ENCODE measurements at places on chromosomes 13 and 19. TPM values are rescaled to one million over a fixed set of nuclear protein-coding genes. Genes with fewer than 3 reads are reported as not detected.

Gene PRX
- 9.2 TPM for total RNA-seq

Gene GAPDHS
- total RNA-seq: not detected

DNA sequence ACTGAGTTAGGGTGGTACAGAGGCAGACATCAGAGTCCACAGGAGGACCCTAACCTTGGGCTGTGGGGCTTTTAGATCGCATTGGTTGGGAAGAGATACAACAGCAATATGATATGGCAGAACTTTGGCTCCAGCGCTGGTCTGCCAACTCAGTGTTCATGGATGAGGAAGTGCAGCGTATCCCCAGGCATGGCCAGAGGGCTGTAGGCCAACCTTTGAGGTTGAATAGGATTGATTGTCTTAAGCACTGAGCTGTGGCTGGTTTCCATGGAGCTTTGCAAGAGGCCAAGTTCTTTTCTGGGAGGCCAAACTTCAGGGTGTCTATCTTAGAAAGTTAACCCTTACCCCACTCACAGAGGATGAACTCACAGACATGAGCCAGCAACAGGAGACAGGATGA, 144.1 kb upstream of the TMTC4 start:
- DNase-seq: no peak

DNA sequence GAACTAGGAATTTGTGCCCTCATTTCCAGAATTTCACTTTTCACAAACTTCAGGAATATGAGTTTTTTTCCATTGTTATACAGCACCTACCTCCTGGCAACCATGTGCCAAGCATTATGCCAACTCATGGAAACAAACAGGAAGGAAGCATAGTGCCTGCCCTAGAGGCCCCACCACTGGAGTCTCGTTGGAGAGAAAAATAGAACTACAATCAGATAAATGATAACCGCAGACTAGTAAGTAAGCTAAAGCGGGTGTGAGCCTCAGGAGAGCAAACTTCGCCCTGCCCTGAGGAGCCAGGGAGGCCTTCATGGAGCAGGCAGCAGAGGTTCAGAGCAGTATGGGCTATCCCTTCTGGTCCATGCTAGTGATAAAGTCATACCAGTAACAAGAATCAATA, 75.9 kb downstream of the FRY start:
- DNase-seq: no peak

Gene ZNF560
- 2.4 TPM for total RNA-seq

Gene SIGLEC11
- total RNA-seq: not detected

DNA sequence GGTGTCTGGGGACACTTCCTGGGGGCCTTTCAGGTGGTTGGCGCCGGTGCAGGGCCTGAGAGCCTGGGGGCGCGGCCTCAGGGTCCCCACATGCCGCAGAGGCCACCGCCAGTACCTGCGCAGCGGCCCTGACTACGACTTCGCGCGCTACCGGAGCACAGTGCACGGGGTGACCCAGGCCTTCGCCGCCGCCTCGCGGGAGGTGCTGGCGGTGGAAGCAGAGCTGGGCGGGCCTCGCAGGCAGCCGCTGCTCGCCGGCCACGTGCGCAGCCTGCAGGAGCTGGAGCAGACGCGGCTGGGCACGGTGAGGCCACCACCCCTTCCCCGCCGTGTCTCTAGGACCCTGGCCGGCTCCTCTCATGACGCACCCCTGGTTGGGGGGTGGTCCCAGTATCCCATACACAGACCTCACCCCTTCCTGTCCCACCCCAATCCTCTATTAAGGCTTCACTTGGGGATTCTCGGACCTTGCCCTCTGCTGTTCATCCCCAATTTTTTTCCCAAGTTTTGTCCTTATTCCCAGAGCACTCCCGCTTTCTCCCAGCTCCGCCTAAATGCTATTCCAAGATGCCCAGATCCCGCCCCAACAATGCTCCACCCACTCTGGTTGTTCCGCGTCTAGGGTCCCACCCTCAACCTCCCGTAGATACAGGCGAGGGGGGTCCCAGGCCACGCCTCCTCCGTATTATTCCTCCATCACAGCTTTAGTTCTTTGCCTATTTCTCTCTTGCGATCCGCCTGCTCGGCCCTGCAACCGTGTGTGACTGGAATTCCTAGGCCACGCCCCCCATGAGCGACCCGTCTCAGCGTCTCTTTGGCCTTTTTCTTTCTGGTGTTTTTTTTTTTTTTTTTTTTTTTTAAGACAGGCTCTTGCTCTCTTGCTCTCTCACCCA, 1.0 kb downstream of the REX1BD start:
- peak; percentile 70 for DNase-seq

Gene GPR12
- total RNA-seq: not detected

DNA sequence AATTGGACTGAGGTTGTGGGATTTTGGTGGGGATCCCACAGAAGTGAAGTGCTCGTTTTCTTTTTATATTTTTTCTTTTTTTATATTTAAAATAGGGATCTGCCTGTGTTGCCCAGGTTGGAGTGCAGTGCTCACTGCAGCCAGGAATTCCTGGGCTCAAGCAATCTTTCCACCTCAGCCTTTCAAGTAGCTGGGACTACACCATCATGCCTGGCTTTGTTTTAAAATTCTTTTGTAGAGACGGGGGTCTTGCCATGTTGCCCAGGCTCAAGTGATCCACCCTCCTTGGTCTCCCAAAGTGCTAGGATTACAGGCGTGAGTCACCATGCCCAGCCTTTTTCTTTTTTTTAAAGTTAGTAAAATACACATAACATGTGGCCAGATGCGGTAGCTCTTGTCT, 20.6 kb downstream of the CRTC1 start:
- no peak for DNase-seq

Gene KLC3
- total RNA-seq: 30.7 TPM

Gene ARHGAP45
- total RNA-seq: 20.2 TPM

DNA sequence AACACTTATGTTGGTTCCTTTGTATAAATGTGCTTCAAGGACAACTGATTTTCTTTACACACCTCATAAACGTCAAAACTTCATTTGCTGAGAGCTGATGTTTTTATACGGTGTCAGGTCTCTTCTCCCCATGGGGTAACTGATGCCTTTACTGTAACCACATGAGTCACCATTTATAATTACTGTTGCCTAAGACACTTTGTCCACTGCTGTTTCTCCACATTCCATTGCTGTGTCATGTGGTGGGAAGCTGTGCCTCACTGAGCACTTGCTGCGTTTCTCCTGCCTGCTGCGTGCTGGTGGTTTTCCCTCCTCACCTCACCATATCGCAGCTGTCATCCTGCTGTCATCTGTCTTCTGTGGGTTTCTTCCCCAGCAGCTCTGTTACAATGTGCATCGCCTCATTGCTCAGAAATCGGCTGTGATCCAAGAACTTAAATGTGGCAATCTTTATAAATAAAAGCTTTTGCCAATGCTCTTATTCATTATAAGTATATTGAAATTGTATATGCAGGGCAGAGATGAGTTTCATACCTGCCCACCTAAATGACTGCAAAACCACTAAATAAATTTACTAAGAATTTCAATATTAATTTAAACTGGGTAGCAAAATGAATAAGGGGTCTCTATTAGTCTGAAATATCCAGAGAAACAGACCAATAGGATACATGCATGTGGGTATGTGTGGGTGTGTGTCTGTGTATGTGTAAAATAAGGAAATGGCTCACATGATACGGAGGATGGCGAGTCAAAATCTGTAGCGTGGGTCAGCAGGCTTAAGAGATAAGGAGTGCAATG, 547.0 kb upstream of the SLITRK5 start:
- DNase-seq: peak; percentile 92

- DNase-seq: no peak
Measured at GRCh38 chr19:42301646-42302203, at the start of gene PRR19. Gene PRR19, plus strand, starts transcription at chr19:42302132. Its CDS starts 7,453 bp downstream, at chr19:42309585.

Gene CHAMP1
- 16.0 TPM for total RNA-seq

DNA sequence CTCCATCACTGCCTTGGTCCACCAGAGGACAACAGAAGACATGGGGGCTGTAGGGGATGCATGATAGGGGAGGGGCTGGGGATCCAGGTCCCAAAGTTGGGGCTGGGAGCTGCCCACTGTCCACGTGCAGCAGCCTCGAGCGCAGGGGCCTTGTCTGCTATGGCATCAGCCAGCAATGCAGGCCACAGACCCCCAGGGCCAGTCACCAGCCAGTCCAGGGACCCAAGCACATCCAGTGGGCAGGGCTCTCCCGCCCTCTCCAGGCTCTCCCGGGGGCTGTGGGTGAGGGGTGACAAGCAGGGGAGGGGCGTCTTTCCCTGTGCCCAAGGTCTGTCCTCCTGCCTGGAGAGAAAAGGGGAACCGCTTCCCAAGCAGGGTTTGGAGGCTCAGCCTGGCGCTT, 32.8 kb downstream of the PEPD start:
- no peak for DNase-seq

- no peak for DNase-seq
Measured at GRCh38 chr13:113586661-113587479, 2.3 kb downstream of the TFDP1 start.

GRCh38 chr19:39759457-39760184, 19.0 kb upstream of the LEUTX start:
- no peak for DNase-seq

DNA sequence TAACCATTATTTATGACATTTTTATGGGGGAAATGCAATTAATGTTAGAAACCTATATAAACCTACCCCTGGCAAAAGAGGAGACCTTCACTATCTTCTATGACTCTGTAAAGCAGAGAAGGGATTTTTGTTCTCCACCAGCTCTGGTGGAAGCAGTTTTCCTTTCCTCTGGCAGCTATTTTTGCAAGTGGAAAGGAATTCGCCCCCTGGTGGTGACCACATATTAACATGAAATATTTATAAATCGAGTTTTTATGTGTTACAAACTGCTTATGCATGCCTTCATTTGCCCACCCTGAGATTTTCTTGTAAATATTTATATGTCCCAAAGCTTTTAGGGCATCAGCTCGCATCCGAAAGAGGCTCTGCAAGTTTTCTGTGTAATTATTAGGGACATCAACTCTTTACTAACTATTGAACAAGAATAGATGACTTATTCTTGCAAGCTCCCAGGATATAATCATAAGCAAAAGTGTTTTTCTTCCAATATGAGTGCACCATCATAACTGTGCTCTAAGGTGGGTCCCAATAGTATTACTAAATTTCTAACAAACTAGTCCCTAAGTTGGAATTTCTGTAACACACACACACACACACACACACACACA, 62.4 kb downstream of the SERTM1 start:
- peak; percentile 11 for DNase-seq

- DNase-seq: no peak
Measured at GRCh38 chr19:8512115-8512967, 1.6 kb downstream of the ZNF414 start.

- no peak for DNase-seq
Measured at GRCh38 chr19:51493776-51494175, 7.8 kb downstream of the SIGLEC12 start.

- DNase-seq: no peak
Measured at GRCh38 chr19:44660081-44660480, 11.2 kb upstream of the CEACAM19 start.

- DNase-seq: no peak
Measured at GRCh38 chr19:29212356-29212647, 649 bp downstream of the UQCRFS1 start.

GRCh38 chr19:57191141-57192076, at the start of gene ZNF264:
Gene ZNF264, plus strand, starts transcription at chr19:57191500. Its CDS starts 414 bp downstream, at chr19:57191914.
- peak; percentile 88 for DNase-seq

Gene URAD
- not detected for total RNA-seq

DNA sequence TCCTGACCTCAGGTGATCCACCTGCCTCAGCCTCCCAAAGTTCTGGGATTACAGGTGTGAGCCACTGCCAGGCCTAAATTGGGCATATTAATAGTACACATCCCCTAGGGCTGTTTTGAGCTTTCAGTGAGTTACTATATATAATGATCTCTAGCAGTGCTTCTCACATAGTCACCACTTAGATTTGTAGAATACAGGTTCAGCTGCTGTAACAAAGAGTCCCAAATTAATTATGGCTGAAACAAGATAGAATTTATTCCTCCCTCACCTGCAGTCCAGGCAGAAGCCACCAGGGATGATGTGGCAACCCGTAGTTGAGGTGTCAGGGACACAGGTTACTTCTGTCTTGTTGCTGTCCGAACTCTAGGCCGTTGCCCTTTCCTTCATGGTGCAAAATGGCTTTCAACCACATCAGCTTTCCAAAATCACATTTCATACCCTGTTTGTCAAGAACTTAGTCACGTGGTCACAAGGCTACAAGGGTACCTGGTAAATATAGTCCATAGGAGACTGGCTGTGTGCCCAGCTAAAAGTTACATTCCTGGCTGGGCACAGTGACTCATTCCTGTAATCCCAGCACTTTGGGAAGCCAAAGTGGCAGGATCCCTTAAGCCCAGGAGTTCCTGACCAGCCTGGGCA, 2.9 kb downstream of the PROSER3 start:
- DNase-seq: no peak

Gene FAAP24
- total RNA-seq: 6.9 TPM

GRCh38 chr13:46728777-46729176, 68.2 kb downstream of the ESD start:
- DNase-seq: no peak

GRCh38 chr19:28199323-28199722, 1013.6 kb downstream of the UQCRFS1 start:
- DNase-seq: no peak

- DNase-seq: no peak
Measured at GRCh38 chr19:47125669-47125938, 5.0 kb upstream of the SAE1 start.

Gene VMAC
- 7.1 TPM for total RNA-seq

Gene TMEM59L
- 0.65 TPM for total RNA-seq

Gene KIR3DL2
- not detected for total RNA-seq

- DNase-seq: no peak
Measured at GRCh38 chr19:46885411-46885810, 24.6 kb downstream of the ARHGAP35 start.

Measured in PC-9 (cell line).